ENCODE measurements at places on chromosomes 7 and 10.

DNA sequence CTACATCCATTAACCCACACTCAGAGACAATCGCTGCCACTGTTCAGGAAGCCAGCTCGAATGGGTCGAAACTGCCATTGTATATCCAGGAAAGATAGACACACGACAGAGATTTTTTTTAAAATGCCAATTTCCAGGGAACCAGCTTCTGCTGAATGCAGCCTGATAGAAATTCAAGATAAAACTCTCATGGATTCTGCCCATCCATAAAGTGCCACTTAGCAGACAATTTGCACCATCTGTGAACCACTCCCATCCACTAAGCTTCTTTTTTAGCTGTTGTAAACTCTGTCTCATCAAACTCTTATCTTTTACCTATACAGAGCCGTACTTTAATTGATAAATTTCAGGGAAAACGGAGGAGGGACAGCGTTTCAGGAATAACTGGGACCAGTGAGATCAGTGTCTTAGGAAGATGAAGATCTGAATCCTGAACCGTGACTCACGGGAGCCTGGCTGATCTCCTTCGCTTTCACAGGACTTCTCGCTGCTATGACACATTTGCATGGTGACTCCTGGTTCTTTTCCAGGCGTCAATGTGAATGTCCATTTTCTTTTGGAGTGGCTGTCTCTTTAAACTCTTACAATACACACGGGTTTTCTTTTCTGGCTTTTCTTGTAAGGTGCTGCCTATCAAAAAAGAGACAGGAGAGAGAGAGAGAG, 103.4 kb downstream of the FAM204A start:
- DNase-seq, result no peak

- peak; percentile 73 for DNase-seq
Measured at GRCh38 chr10:69335063-69335587, 56.8 kb downstream of the HK1 start.

GRCh38 chr7:7895004-7895650, 73.5 kb upstream of the GLCCI1 start:
- no peak for DNase-seq

- no peak for DNase-seq
Measured at GRCh38 chr7:158320328-158320727, 267.3 kb downstream of the PTPRN2 start.

GRCh38 chr10:97224483-97225435, 39.0 kb upstream of the SLIT1 start:
- no peak for DNase-seq

- no peak for DNase-seq
Measured at GRCh38 chr10:57741751-57742150, 525.9 kb downstream of the IPMK start.

Data from stomach (tissue), 19 donors.